SJSA1 (cell line): ENCODE measurements at places on chromosomes 2 and 18.
A peak's percentile ranks its signal among the peaks of the same experiment; 100 is the strongest.

DNA sequence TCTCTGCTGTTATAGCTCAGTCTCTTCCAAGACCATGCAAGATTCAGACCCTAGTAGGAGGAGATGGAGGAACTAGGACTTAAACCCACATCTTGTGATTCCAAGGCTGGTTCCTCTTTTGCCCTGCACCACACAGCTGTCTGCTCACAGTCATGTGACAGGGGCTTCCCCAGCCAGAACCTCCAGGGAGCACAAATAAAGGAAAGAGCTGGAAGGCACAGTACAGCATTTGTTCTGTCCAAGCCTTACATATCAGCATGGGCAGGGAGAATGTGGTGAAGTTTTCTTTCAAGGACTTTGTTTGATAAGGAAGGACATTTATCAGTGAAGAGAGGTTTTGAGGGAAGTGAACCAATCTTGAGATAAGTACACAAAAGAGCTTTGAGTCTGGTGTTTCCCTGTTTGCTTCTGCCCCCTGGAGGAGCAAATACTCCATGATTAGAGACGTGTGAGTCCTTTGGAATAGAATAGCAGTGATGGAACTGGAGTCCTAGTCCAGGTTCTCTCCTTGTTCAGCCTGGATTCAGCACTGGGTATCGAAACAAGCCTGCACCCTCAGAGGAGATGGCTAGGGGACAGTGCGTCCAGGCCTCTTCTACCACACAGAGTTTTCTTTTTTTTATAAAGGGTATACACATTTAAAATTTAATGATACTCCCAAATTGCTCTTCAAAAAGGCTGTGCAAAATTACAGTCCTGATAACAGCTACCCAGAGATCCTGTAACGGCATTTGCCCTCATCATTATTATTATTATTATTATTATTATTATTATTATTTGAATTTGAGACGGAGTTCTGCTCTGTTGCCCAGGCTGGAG, 24.6 kb upstream of the CASP10 start:
- peak overlapping the region; percentile 15; the same call in 1 of the 2 replicates for H3K27ac ChIP-seq
- H3K27me3 ChIP-seq = no peaks in the 10 kb centered on the region
- peaks cover 9% of the 10 kb centered on the region for H3K4me1 ChIP-seq
- H3K36me3 ChIP-seq = peaks cover 84% of the 10 kb centered on the region
- no peak overlapping the region for H3K4me3 ChIP-seq

DNA sequence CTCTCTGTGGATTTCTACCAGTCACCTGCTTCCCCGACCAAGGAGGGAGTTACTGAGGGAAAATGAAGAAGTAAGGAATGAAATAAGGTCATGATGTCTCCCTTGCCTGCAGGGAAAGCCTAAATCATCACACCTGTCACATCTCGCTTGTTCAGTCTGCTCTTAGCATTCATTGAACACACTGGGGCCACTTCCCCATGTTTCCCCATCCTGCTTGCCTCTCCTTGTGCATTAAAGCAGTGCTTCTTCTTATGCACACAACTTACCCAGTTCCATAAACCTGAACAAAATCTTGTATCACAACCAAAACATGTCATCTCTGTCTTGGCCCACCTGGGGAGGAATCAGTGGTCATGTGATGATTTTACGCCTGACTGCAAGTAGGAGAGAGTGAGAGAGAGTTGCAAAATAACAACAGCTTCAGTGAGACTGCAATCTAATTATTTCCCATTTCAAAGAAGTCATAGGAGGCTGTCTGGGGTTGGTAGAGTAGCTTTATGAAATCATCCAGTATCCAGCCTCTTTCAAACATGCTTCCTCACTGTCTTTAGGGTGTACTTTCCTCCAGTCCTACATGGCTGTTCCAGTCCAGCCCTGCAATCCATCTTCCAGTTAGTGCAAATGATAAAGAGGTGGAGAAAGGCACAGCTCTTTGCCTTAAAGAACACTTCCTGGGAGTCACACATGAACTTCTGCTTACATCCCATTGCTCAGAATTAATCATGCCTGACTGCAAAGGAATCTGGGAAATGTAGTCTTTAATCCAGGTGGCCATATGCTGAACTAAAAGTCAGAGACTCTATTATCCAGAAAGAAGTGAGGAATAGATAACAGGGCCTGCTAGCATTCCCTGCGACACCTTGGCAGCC, 220.1 kb downstream of the HAUS1 start:
- H3K36me3 ChIP-seq = no peaks in the 10 kb centered on the region
- no peak overlapping the region for H3K27ac ChIP-seq
- H3K4me3 ChIP-seq = no peak overlapping the region
- H3K27me3 ChIP-seq = no peaks in the 10 kb centered on the region
- peaks cover 8% of the 10 kb centered on the region for H3K4me1 ChIP-seq
- DNase-seq = no peak

GRCh38 chr18:13800505-13801259, 23.3 kb upstream of the MC5R start:
- H3K27me3 ChIP-seq = peaks cover 9% of the 10 kb centered on the region; the same call in 1 of the 2 replicates
- no peak overlapping the region for H3K27ac ChIP-seq
- no peaks in the 10 kb centered on the region for H3K36me3 ChIP-seq
- peak; percentile 6 for DNase-seq
- no peak overlapping the region for H3K4me3 ChIP-seq
- no peaks in the 10 kb centered on the region for H3K4me1 ChIP-seq

- DNase-seq = peak; percentile 43
- no peaks in the 10 kb centered on the region for H3K27me3 ChIP-seq
- H3K4me3 ChIP-seq = no peak overlapping the region
- H3K36me3 ChIP-seq = no peaks in the 10 kb centered on the region
- H3K4me1 ChIP-seq = peaks cover 43% of the 10 kb centered on the region
- no peak overlapping the region for H3K27ac ChIP-seq
These were observed 278.4 kb upstream of the SPRED2 start for GRCh38 chr2:65710779-65711295.
